ENCODE measurements at places on chromosomes 7 and 10.

DNA sequence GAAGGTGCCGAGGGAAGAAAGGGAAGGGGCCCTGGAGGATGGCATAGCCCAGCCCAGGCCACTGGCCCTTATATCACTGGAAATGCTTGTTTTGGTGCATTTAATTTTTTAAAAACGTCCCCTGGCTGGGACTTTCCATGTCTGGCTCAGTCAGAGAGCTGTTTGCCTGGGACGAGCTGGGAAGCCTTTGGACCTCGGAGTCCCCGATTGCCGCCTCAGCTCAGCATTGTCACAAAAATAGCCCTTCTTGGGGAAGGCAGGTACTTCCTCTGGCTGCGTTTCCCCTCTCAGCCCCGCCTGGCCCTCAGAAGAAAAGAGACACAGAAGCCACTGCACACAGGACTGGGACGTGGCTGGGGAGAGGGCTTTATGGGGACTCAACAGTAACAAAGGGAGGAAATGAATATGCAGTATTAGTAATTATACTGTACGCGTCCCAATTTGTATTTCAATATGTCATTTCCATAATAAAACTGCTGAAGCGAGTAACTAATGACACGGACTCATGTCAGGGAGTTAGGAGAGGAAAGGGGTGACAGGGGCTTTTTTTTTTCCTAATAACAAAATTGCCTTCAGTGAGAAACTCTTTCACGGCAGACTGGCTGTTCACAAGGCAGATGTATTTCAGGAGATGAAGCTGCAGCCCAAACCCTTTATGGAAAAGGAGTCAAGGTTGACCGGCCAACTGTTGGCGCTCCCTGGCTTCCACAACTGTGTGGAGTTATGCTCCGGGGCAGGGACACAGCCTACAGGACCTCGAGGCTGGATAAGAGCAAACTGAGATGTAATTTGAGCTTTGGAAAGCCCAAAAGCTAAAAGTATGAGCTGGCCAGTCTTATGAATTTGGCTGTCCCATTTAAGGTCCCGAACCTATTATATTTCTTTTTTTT lies 31.0 kb upstream of the MXI1 start:
- DNase-seq = no peak

- no peak for DNase-seq
These were observed at the start of gene SPOCK2 for GRCh38 chr10:72087969-72088888. TSS of gene SPOCK2 (minus strand) at chr10:72088551. CDS start at chr10:72088328, 223 bp downstream.

DNA sequence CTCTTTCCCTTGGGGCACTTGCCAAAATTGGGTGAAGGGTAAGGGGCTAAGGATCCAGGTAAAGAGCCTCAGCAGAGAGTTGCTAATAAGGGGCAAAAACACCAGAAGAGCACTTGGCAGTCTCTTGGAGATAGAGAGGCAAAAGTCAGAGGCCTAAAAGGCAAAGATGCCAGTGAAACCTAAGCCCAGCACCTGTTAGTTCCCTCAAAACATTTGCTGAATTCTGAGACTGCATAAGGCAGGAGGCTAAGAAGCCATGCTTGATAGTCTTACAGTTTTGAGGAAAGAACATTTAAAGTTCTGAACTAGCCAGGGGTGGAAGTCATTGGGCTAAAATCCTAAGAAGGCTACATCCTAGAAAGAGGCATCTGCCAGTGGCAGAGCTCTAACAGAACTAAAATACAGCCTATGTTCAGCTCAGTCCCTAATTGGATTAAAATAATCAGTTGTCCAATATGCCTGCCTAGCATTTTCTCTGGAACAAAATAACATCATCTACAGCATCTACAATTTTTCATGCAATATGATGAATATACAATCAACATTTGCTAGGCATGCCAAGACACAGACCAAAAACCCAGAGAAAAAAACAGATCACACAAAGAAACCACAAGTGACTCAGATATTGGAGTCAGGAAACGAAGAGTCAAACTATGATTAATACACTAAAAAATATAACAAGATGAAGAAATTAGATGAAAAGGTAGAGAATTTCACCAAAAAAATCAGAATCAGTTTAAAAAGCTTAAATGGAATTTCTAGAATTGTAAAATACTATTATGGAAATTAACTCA lies 7.7 kb downstream of the HTR7 start:
- no peak for DNase-seq

DNA sequence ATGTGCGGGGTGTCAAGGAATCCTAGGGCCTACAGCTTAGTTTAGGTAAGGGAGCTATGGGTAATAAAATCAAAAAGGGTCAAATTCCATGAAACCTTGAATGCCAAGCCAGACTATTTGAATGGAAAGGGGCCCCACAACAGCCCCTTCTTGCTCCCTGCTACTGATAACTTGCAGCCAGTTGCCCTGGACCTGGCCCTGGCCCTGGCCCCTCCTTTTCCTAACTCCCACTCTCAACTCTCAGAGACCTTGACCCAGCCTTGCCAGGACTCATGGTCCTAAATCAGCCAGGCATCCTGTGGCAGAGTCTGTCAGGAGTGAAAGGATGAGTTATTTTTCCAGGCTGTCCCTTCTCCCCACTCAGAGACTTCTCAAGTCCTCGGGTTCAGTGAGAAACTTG lies 5.9 kb downstream of the KCNIP2 start:
- no peak for DNase-seq

GRCh38 chr7:123260428-123260960 lies 60.7 kb upstream of the SLC13A1 start:
- no peak for DNase-seq

DNA sequence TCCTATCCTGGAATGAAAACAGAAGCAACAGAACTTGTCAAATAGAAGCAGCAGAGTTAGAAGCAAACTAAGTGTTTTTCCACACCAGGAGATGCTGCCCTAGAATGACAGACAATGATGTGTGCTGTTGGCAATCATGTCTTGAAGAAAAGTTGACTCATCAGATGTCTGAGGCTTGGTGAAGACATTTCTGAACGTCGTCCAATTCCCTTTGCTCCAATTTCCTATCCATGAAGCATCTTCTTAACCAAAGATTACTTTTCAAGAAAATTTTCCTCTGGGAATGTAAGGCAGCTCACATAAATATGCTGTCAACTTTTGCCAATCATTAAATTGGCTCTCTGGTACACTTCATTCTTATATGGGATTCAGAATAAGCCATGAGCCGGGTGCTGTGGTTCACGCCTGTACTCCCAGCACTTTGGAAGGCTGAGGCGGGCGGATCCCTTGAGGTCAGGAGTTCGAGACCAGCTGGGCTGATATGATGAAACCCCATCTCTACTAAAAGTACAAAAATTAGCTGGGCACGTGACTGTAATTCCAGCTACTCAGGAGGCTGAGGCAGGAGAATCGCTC lies 34.6 kb downstream of the MALSU1 start:
- DNase-seq = no peak

GRCh38 chr7:31747553-31747952 lies 60.5 kb downstream of the PPP1R17 start:
- no peak for DNase-seq

DNA sequence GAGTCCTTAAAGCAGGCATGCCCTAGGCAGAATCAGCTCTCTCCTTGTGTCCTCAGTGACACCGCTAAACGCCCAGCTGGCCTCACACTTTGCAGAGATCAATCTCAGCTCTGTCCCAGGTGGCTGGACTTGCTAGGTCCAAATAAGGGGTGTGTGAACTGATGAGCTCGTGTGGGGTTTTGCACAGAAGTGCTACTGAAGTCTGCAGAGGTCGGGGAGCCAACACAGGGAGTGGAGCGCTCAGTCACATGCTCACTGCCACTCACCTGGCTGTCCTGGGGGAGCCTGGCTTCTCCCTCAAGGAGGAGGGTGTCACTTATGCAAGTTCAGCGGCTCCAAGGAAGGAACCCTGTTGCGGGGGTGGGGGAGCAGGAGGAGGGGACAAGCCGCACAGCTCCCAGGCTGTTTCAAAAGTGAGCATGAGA lies 2.0 kb downstream of the ELN start:
- DNase-seq = no peak

DNA sequence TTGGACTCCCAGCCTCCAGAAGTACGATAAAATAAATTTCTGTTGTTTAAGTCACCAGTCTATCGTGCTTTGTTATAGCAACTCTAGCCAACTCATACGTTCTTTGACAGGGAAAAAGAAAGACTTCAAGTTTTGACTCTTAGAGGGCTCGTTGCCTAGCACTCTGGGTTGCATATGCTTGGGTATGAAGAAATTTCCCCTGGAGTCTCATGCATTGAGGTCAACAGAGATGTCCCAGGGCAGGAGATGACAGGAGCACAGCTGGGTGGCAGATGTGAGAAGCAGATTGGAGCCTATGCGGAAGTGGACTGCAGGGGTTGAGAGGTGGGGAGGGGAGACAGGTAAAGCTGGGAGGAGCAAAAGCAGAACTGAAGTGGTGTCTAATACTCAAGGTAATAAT lies 63.3 kb upstream of the JAZF1 start:
- DNase-seq = no peak

DNA sequence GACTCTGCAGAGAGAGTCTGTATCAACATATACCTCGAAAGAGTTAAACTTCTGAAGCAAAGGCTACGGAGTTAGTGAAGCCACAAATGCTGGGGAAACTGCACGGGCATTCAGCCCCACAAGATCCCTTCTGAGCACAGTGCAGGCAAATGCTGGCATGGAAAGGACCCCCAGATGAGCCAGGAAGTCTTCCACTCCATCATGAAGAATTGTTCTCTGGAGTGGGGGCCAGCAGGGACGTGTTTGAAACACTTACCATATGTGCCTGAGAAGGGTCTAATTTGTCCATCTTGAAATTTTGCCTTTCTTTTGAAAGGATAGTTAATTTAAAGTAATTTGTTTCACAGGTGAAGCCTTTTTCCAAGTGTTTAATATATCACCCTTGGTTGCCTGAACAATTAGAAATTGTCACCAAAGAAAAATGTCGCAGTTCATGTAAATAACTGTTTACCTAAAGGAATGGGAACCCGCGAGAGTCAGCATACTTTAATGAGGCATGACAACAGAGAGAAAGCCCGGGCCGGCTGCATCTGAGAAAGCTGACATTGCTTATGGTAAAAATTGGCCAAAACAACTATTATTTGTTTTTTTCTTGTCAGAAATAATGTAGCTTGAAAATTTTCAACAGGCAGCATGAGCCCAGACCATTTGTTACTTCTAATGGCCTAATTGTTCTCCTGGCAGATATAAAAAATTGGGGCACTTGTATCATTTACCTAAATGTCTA lies 287.6 kb upstream of the MGMT start:
- DNase-seq = no peak

DNA sequence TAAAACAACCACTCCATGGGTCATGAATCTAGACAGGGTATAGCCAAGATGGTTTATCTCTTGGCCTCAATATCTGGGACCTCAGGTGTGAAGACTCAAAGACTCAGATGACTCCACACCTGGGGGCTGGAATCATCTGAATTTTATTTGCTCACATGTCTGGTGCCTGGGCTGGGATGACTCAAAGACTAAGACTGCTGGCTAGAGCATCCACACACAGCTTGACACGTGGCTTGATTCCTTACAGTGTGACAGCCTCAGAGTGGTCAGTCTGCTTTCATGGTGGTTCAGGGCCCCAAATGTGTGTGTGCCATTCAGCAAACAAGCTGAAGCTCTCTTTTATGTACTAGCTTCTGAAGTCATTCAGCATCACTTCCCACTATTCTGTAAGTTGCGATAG lies 333.7 kb downstream of the RNLS start:
- DNase-seq = no peak

DNA sequence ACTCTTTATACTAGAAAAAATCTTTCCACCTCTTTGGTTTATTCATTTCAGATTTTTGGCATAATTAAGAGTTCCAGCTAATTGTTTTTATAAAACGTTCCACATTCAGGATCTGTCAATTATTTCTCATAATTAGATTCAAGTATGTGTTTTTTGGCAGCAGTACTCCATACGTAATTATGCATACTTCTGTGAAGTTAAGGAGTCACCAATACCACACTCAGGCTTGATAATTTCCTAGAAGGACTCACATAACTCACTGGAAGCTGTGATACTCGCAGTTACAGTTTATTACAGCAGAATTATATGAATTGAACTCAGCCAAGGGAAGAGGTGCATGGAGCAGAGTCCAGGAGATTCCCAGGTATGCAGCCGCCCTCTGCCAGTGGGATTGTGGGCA lies 290.5 kb upstream of the AKR1E2 start:
- no peak for DNase-seq

GRCh38 chr10:108615576-108616320 lies 1307.6 kb downstream of the XPNPEP1 start:
- no peak for DNase-seq

DNA sequence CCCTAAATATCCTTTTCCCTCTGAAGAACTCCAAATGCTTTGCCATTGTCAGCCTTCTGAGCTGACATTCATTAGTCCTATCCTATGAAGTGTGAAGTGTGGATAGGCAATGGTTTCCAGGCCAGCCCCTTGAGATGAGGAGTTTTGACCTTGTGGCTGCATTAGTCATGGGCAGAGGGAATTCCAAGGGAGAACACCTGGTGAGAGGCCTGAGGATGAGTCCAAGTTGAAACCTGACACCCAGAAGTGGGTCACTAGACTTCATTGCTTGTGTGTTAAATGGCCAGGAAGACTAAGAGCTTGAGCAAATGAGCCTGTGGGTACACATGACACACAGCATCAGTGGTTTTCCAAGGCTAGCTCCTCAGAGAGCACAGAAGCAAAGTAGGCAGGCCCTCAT lies 260.8 kb downstream of the SKAP2 start:
- no peak for DNase-seq

Data from NCI-H1417 treated with DMSO at 0.1 percent for 48 hours (cell line).